Activated CD4-positive, alpha-beta T cell treated with anti-CD3 and anti-CD28 coated beads for 1 hour (primary cell): ENCODE measurements at places on chromosomes 12 and 14.

DNA sequence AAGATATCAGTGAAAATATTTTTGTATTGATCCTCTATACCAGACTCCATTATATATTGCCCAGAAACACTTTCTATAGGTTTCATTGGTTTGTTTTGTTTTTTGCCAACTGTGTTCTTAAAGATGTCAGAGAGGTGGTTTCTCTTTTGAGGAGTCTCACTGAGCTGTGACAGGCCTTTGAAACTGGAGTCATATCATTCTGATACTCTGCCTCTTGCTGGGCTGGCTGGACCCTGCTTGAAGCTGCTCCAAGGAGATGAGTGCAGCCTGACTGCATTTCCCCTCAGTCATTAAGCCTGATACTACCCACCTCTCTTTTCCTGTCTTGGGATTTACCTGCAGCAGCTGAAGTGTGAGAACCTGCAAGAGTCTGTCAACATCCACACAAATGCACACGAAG, 16.4 kb upstream of the TAS2R30 start:
- DNase-seq: no peak

GRCh38 chr14:54794796-54795195, 107.8 kb downstream of the GCH1 start:
- no peak for DNase-seq

- DNase-seq: no peak
These were observed 5.0 kb downstream of the OSBPL8 start for GRCh38 chr12:76554405-76555230.

- peak; percentile 68 for DNase-seq
These were observed 694 bp downstream of the TMBIM6 start for GRCh38 chr12:49741882-49742620.

DNA sequence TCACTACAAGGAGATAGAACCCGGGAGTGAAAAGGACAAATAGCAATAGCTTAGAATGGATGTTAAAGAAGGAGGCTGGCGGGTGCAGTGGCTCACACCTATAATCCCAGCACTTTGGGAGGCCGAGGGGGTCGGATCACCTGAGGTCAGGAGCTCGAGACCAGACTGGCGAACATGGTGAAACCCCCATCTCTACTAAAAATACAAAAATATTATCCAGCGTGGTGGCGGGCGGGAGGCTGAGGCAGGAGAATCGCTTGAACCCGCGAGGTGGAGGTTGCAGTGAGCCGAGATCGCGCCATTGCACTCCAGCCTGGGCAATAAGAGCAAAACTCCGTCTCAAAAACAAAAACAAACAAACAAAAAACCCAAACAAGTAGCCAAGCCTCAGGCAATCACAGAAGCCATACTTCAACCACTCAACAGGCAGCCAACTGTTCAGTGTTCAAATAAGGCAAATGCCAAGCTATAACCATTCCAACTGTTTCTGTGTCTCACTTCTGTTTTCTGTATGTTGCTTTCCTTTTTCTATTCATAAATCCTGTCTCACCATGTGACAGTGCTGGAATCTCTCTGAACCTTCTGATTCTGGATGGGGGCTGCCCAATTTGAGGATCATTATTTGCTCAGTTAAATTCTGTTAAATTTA, 3.9 kb upstream of the SPTLC2 start:
- no peak for DNase-seq

GRCh38 chr14:101781240-101782061, 19.9 kb downstream of the PPP2R5C start:
- no peak for DNase-seq
